ENCODE measurements at places on chromosomes 1 and 21.

GRCh38 chr1:80533775-80534334 is 1266.9 kb upstream of the ADGRL2 start:
- DNase-seq, result no peak

DNA sequence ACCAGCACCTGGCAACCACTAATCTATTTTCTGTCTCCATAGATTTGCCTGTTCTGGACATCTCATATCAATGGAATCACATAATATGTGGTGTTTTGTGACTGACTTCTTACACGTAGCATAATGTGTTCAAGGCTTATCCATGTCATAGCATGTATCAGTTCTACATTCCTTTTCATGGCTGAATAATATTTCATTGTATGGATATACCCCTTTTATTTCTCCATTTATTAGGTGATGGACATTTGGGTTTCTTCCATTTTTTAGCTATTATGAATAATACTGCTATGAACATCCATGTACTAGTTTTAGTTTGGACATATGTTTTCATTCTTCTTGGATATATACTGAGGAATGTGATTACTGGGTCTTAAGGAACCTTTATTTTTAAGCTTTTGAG is 78.0 kb upstream of the OLIG2 start:
- no peak for DNase-seq

- DNase-seq, result no peak
Measured at GRCh38 chr1:180562640-180563025, 3.9 kb downstream of the OVAAL start.

- no peak for DNase-seq
Measured at GRCh38 chr21:43924421-43925095, 59.5 kb downstream of the AGPAT3 start.

DNA sequence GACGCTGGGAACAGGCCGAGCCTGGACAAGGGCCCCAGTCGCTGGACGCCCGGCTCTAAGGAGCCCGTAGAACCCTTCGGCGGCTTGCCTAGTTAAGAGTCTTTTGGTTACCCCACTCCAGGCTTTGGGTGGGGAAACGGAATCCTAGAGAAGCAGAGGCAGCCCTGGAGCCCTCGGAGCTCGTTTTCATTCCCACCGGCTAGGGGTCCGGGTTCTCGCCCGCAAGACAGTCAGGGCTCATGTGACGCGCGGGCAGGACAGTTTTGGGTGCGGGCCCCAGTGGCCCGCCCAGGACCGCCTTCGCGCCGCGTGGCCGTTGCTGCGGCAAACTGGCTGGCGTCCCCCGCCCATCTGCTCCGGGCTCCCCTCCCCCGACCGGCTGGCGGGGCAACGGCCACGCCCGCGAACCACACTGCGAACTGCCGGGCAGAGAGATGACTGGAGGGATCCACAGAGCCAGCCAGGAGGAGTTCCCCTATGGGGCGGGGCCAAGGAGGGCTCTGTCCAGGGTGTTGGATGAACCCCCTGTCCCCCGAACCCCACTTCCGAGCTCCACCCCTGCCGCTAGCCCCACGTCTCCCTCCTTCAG is 829 bp upstream of the HES2 start:
- DNase-seq, result no peak
